ENCODE measurements at places on chromosomes 1 and 21.

DNA sequence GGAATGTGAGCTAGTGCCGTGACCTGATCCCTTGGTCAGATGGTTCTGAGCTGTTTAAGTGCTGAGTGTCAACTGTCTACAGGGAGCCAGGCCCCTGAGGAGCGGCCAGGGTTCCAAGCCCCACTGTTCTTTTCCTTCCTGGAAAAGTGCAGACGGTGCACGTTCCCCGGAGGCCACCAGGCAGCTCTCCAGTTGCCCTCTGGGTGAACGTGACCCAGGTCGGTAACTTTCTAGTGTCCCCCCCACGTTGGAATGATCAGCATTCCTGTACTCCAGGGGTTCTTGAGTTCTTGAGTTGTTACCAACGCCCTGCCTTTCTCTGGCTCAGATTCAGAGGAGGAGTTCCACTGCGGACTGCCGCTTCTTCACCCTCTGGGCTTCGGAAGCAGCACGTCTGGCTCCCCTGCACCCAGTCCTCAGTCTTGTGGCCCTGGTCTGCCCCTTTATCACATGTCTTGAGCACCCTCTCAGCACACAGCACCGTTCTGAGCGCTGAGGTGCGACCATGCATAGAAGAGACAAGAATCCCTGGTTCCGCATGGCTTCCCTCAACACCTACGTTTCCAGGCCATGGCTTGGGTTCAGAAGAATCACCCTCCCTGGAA lies 131.5 kb downstream of the DHRS3 start:
- no peak for DNase-seq

- DNase-seq: no peak
Observed at GRCh38 chr1:168330285-168330684, 49.6 kb downstream of the TBX19 start.

GRCh38 chr1:107609808-107610207 lies 355.2 kb downstream of the VAV3 start:
- DNase-seq: no peak

- DNase-seq: no peak
Observed at GRCh38 chr1:42298520-42298919, 36.5 kb downstream of the FOXJ3 start.

GRCh38 chr1:178093951-178094738 lies at the start of gene RASAL2:
RASAL2 (plus strand) TSS chr1:178094104; CDS start chr1:178094493, 389 bp downstream.
- DNase-seq: peak; percentile 14

DNA sequence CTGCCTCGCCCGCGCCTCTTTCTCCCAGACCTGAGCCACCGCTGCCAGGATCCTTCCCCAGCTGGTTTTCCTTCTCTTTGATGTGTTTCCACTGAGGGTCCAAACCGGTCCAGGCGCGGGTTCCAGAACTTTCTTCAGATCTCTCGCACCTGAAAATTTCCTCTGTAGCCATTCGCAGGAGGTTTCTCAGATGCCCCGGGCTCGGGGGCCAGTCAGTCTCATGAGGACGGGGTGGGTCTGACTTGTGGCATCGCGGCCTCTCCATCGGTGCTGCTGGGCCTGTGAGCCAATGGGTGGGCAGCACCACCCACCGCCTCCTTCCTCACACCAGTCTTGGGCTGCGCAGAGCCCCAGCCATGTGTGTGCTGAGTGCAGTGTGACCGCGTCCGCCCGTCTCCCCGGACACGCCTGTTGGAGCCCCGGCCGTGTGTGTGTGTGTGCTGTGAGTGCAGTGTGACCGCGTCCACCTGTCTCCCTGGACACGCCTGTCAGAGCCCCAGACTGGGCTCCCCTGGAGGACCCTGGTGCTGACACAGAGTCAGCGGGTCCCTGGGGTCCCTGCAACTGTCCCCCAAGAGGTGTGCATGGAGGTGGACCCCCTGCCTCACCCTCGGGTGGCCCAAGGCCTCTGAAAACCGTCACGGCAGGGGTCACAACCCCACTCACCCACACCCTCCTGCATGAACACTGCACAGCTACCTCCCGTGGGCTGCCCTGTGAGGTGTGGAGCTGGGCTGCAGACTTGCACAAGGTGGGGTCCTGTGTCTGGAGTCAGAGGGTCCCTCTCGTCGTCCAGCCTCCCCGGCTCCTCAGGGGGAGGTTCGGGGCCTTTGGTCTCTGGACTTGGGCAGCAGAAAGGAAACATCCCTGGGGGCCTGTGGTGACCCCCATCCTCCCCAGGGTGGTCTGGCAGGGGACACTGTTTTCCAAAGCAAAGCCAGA lies 20.2 kb downstream of the COL18A1 start:
- DNase-seq: no peak

GRCh38 chr1:203657748-203658134 lies 31.1 kb downstream of the ATP2B4 start:
- DNase-seq: no peak

DNA sequence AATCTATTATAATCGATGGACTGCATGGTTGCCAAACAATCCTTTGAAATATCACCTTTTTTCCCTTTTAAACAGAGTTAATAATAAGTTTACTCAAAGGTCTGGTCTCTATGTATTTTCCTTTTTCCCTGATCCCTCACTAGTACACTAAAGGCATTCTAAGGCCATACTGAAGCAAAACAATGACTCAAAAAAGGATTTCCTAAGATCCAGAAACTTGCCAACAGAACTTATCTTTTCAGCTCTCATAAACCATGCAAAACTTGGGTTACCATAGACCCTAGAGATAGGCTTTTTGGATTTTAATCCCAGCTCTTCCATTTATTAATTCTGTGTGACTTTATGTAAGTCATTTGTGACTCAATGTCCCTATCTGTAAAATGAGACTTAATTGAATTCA lies 77.1 kb downstream of the IFI44 start:
- no peak for DNase-seq

DNA sequence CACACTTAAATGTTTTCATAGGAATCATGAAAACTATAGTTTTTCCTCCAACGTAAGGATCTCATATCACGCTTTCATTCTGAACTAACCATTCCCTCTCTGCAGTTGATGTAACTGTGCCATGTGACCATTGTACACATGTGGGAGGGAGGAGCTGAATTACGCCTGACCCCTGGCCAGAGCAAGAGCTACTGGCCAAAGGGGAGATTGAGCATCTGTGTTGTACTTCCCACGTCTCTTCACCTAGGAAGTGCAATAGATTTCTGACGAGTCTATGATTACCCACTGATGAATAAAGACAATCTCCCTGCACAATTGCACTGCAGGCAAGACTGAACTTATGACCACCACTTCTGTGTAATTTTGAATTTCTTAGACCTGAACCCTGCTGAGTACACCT lies 24.0 kb downstream of the PTPRC start:
- DNase-seq: no peak

- DNase-seq: no peak
Observed at GRCh38 chr1:214440219-214440965, 111.0 kb downstream of the PTPN14 start.

DNA sequence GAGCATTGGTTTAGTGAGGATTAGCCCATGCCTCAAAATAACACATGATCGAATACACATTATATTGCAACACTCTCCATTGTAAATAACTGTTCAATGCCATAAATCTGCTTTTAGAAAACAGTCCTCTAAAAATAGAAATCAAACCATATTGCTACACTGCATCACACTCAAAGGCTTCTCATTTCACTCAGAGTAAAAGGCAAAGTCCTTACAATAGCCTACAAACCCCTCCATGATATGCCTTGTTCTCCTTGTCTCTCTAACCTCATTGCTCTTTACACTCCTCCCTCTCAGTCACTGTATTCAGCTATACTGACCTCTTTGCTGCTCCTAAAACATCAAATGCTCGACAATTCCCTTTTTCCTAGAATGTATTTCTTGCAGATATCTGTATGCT lies 64.2 kb downstream of the CYYR1 start:
- DNase-seq: no peak

- DNase-seq: peak; percentile 40
Observed at GRCh38 chr1:31815752-31816500, at the start of gene SPOCD1. SPOCD1 (minus strand) TSS chr1:31816022; CDS start chr1:31815333, 689 bp downstream.

- no peak for DNase-seq
Observed at GRCh38 chr21:44524414-44525371, 15.3 kb downstream of the KRTAP10-1 start.

- DNase-seq: no peak
Observed at GRCh38 chr1:1340791-1341548, 8.2 kb downstream of the DVL1 start.

DNA sequence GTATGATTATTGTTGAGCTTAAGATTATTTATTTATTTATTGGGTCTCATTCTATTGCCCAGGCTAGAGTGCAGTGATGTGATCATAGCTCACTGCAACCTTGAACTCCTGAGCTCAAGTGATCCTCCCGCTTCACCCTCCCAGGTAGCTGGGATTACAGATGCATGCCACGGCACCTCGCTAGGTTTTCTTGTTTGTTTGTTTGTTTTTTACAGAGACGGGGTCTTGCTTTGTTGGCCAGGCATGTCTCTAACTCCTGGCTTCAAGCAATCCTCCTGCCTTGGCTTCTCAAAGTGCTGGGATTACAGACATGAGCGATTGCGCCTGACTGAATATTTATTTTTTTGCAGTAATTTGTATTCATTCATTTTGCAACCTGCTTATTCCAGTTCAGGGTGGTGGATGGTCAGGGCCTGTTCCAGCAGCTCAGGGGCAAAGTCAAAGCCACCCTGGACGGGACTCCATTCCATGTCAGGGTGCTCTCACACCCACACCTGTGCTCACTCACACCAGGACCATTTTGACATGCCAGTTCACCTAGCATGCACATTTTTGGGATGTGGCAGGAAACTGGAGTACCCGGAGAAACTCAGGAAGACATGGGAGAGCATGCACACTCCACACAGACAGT lies 29.6 kb upstream of the RASAL2 start:
- DNase-seq: no peak

- DNase-seq: peak; percentile 73
Observed at GRCh38 chr1:117606649-117607430, 992 bp downstream of the TENT5C start.

GRCh38 chr1:236810018-236810417 lies 14.9 kb downstream of the MTR start:
- DNase-seq: no peak

All from naive B cell (primary cell).